ENCODE measurements at places on chromosomes 13 and 19.

GRCh38 chr19:4302243-4302640 lies at the start of gene TMIGD2:
TSS of gene TMIGD2 (minus strand) at chr19:4302389. CDS start at chr19:4302385, 4 bp downstream.
- no peak for DNase-seq

GRCh38 chr13:106744516-106744915 lies 176.6 kb upstream of the ARGLU1 start:
- DNase-seq = no peak

- peak; percentile 27 for DNase-seq
Observed at GRCh38 chr13:47277774-47278173, 380.9 kb upstream of the HTR2A start.

DNA sequence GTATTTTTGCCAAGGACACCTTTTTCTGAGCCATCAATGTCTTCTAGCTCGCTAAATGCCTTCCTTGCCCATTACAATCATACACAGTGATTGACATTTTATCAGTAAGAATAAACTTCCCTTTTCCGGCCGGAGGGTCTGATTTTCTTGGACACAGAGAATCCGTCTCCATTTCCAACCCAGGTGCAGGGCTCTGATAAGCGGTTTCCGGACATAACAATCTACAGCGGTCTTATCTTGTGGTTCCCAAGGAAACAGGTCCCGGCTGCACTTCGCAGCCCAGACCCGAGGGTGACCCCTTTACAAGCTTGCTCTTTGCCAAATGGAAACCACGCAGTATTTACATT lies 5.1 kb upstream of the ZNF77 start:
- DNase-seq = peak; percentile 25

DNA sequence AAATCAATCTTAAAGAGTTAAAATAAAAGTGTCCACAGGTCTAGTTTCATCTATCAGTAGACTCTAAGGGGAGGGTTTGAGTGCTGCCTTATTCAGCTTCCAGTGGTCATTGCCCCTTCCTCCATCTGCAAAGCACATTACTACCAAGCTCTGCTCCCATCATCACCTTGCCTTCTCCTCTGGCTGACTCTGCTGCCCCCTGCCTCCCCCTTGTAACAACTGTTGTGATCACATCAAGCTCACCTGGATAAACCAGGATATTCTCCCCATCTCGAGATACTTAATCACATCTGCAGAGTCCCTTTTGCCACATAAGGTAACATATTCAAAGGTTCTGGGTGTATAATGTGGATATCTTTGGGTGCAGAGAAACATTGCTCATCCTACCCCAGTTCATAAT lies 43.3 kb upstream of the GPC6 start:
- no peak for DNase-seq

GRCh38 chr19:50897191-50897607 lies 14.0 kb downstream of the KLK4 start:
- DNase-seq = no peak

- peak; percentile 45 for DNase-seq
Observed at GRCh38 chr13:49669735-49670309, 21.5 kb downstream of the EBPL start.
